Upper lobe of right lung (tissue), 1 donor: ENCODE measurements at places on chromosomes 11 and 22.

GRCh38 chr11:83659466-83659865 lies 373.3 kb upstream of the CCDC90B start:
- DNase-seq, result no peak

GRCh38 chr11:78514922-78515502 lies 59.7 kb downstream of the NARS2 start:
- DNase-seq, result no peak

DNA sequence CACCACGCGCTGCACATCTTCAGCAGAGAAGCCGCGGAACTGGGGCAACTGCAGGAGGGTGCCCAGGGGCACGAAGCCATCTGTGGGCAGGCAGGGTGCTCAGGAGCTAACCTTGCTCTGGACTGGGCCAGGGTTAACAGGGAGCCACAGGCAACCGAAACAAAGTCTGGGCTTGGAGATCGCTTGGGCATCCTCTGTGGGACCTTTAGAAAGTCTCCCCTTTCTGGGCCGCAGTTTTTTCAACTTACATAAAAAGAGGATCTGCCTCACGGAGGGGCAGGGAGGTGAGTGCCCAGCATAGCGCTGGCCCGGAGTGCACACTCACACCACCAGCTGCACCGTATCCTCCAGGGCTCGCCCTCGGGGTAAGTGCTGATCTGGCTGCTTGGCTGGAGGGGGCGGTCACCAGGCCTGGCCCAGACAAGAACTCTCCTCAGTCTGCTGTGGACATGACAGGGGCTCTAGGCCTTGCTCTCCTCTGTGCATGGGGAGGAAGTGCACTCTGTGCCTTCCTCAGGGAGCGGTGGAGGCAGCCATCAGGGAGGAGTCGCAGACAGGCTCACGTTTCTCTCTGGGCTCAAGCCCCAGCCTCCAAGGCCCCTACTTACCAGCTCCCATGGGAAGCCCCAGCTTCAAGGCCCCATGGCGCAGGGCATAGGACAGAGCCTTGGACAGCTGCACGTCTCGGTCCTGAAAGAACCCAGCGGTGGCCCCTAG lies 937 bp downstream of the TRPT1 start:
- DNase-seq, result peak; percentile 69

GRCh38 chr22:34804604-34805003 lies 261.4 kb upstream of the ISX start:
- no peak for DNase-seq

DNA sequence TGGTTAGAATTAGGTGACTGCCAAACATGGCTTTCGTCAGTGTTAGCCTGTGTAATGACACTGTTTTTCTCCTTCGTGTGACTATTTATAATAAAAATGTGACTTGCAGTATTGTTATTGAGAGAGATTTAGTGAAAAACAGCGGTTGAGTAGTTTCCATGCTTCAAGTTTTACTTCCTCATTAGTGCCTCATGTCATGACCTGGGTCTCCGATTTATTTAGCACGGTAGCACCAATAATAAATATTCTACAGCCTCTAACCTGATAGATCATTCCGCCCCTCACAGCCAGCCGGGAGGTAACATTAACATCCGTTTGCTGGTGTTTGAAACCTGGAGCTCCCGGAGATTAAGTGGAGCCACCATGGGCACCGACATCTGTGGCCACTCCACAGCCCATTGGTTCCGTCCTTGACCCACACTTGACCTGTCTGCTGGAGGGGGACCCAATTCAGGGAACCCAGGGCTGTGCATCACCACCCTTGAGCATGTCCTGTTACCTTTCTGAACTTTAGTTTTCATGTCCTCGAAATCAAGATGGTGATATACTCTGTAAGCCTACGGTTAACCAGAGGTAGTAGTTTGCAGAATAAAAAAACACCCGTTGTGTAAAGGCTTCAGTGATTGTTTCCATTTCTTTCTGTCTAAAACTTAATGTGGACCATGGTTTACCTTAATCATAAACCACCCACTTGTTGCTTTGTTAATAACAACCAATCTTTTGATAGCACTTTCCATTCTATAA lies 104.1 kb downstream of the ATXN10 start:
- DNase-seq, result no peak
